CD8-positive, alpha-beta memory T cell (primary cell): ENCODE measurements at places on chromosomes 5 and 9. TPM values are rescaled to one million over a fixed set of nuclear protein-coding genes. Genes with fewer than 3 reads are reported as not detected.

The CFAP77 gene
- total RNA-seq: not detected

GRCh38 chr5:137737349-137738131 is 1.7 kb upstream of the KLHL3 start:
- no peaks in the 10 kb centered on the region for H3K27me3 ChIP-seq
- H3K36me3 ChIP-seq: no peaks in the 10 kb centered on the region
- peaks cover 50% of the 10 kb centered on the region for H3K4me1 ChIP-seq
- H3K27ac ChIP-seq: no peak overlapping the region
- H3K4me3 ChIP-seq: peak overlapping the region; percentile 43

DNA sequence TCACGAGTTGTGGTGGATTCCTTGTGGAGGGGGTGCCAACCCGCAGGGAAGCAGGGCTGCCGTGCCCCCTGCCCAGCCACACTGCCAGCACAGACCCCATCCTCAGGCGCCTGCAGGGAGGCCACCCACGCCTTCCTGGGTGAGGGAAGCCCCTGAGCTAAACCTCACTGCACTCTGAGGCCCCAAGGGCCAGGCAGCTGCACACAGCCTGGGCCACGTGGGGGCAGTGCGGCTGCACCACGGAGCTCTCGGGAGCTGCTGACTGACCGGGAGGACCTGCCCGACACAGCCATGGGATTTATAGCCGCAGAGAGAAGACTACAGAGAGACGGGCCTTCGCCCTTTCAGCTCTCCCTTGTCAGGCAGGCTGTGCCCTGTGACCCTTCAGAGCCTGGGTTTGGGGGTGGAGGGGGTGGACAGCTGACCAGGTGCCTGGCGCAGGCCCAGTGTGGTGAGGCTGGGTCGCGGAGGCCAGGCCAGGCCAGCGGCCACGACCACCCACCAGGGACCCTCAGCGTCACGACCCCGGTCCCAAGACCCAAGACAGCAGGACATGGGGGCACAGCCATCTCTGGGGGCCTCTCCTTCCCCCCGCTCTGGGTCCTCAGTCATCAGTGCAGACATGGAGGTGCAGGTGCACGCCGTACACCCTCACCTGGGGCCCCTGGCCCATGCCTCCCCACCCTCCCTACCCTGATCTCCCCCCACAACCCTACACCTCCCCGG is 4.3 kb upstream of the AHRR start:
- H3K36me3 ChIP-seq: peaks cover 14% of the 10 kb centered on the region
- H3K4me1 ChIP-seq: no peaks in the 10 kb centered on the region
- H3K4me3 ChIP-seq: no peak overlapping the region

The RNF224 gene
- total RNA-seq: not detected

- peak overlapping the region; percentile 25 for H3K27ac ChIP-seq
- H3K27me3 ChIP-seq: no peaks in the 10 kb centered on the region
- H3K4me3 ChIP-seq: no peak overlapping the region
- H3K36me3 ChIP-seq: no peaks in the 10 kb centered on the region
- DNase-seq: no peak
- H3K4me1 ChIP-seq: peaks cover 7% of the 10 kb centered on the region
These were observed 36.9 kb downstream of the ANKRD33B start for GRCh38 chr5:10600626-10601245.

- DNase-seq: no peak
- no peaks in the 10 kb centered on the region for H3K27me3 ChIP-seq
- no peaks in the 10 kb centered on the region for H3K4me1 ChIP-seq
These were observed 462.2 kb downstream of the DIRAS2 start for GRCh38 chr9:90180381-90180780.

- no peaks in the 10 kb centered on the region for H3K4me1 ChIP-seq
- no peak overlapping the region for H3K4me3 ChIP-seq
- peaks cover 26% of the 10 kb centered on the region for H3K36me3 ChIP-seq
- H3K27me3 ChIP-seq: no peaks in the 10 kb centered on the region
These were observed 122.9 kb downstream of the OXCT1 start for GRCh38 chr5:41747301-41747700.

GRCh38 chr5:135348918-135349317 is 50.1 kb downstream of the MACROH2A1 start:
- no peak for DNase-seq
- no peaks in the 10 kb centered on the region for H3K27me3 ChIP-seq
- no peak overlapping the region for H3K27ac ChIP-seq
- H3K4me3 ChIP-seq: no peak overlapping the region
- H3K36me3 ChIP-seq: peaks cover 32% of the 10 kb centered on the region

The NSUN2 gene
- total RNA-seq: 124 TPM

GRCh38 chr5:142179776-142180387 is 71.3 kb downstream of the NDFIP1 start:
- no peak for DNase-seq
- no peaks in the 10 kb centered on the region for H3K4me1 ChIP-seq
- no peaks in the 10 kb centered on the region for H3K36me3 ChIP-seq

The ACOT12 gene
- total RNA-seq: not detected

- H3K4me1 ChIP-seq: no peaks in the 10 kb centered on the region
- no peaks in the 10 kb centered on the region for H3K36me3 ChIP-seq
- no peak overlapping the region for H3K27ac ChIP-seq
- no peak overlapping the region for H3K4me3 ChIP-seq
- no peaks in the 10 kb centered on the region for H3K27me3 ChIP-seq
- no peak for DNase-seq
These were observed 6.5 kb downstream of the STKLD1 start for GRCh38 chr9:133382507-133383141.

- H3K27ac ChIP-seq: no peak overlapping the region
- no peaks in the 10 kb centered on the region for H3K4me1 ChIP-seq
- no peak for DNase-seq
- H3K36me3 ChIP-seq: no peaks in the 10 kb centered on the region
- no peaks in the 10 kb centered on the region for H3K27me3 ChIP-seq
These were observed 84.2 kb downstream of the ARL15 start for GRCh38 chr5:54226215-54226614.

GRCh38 chr5:14337593-14337992 is 194.5 kb downstream of the TRIO start:
- H3K4me1 ChIP-seq: no peaks in the 10 kb centered on the region
- H3K27me3 ChIP-seq: no peaks in the 10 kb centered on the region
- no peak overlapping the region for H3K27ac ChIP-seq
- no peak overlapping the region for H3K4me3 ChIP-seq
- H3K36me3 ChIP-seq: no peaks in the 10 kb centered on the region

The CCDC69 gene
- total RNA-seq: 47.9 TPM

- DNase-seq: no peak
- H3K4me1 ChIP-seq: no peaks in the 10 kb centered on the region
- H3K36me3 ChIP-seq: no peaks in the 10 kb centered on the region
These were observed 515.6 kb downstream of the CCDC171 start for GRCh38 chr9:16068476-16068875.

The RAB3C gene
- total RNA-seq: not detected

DNA sequence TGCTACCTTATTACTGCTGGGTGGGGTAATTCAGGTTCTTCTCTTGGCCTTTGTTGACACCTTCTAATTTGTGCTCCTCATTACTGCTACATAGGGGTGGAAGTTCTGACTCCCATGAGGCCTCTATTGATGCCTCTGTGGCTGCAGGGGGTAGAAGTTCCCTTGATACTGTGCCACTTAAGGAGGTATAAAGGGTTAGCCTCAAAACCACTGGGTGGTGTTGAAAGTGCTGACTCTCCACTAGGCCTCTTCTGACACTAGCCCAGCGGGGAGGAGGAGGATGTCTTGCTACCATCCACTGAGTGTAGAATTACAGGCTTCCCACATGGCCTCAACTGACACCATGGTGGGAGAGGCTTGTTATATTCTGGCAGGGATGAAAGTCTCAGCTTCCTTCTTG is 36.7 kb upstream of the CCDC112 start:
- no peaks in the 10 kb centered on the region for H3K27me3 ChIP-seq
- no peaks in the 10 kb centered on the region for H3K36me3 ChIP-seq
- H3K27ac ChIP-seq: no peak overlapping the region
- no peak for DNase-seq
- H3K4me1 ChIP-seq: no peaks in the 10 kb centered on the region

The SCGB3A1 gene
- 1.6 TPM for total RNA-seq

DNA sequence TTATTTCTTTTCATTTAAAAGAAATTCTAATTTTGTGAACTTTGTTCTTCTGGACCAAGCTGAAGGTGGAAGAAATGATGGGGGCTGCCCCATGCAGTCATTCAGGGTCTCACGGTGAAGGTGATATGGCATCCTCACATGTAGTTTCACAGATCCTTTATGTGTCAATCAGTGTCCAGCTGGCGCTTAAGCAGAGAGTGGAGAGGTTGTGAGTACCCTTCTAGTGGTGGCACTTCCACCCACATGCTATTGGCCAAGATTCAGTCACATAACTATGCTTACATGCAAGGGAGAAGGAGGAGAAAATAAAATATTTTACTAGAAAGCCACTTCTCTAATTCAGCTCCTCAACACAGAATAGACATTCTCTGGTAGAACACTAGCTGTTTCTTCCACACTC is 34.7 kb downstream of the PLPPR1 start:
- no peaks in the 10 kb centered on the region for H3K4me1 ChIP-seq
- no peaks in the 10 kb centered on the region for H3K27me3 ChIP-seq
- H3K4me3 ChIP-seq: no peak overlapping the region

- no peaks in the 10 kb centered on the region for H3K4me1 ChIP-seq
- no peak for DNase-seq
- no peaks in the 10 kb centered on the region for H3K36me3 ChIP-seq
- H3K4me3 ChIP-seq: no peak overlapping the region
- H3K27me3 ChIP-seq: no peaks in the 10 kb centered on the region
These were observed 212.4 kb upstream of the DMAC1 start for GRCh38 chr9:8011974-8012373.

DNA sequence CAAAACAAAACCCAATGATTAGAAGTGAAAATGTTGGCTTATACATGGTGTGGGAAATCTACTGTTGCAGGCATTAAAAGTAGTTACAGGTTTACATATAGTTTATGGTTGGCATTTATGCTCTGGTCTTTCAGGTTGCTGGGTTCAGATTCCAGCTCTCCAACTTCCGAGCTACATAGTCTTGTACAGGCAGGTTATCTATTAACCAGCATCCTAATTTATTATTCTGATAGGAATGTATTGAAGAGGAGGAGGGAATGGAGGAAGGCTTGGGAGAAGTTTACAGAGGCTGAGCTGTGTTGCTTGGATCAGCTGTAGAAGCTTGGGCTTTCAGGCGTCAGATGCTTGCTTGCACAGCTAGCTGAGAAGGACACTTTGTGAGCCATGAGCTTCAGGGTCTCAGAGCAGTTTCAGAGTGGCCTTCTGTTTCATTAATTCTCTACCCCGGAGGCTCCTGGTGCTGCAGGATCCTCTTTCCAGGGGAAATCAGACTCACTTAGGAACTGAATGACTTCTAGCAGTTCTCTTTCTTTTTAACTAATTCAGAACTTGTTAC is 11.7 kb upstream of the ERBIN start:
- H3K4me3 ChIP-seq: no peak overlapping the region
- H3K27me3 ChIP-seq: no peaks in the 10 kb centered on the region
- H3K4me1 ChIP-seq: no peaks in the 10 kb centered on the region
- no peak overlapping the region for H3K27ac ChIP-seq

DNA sequence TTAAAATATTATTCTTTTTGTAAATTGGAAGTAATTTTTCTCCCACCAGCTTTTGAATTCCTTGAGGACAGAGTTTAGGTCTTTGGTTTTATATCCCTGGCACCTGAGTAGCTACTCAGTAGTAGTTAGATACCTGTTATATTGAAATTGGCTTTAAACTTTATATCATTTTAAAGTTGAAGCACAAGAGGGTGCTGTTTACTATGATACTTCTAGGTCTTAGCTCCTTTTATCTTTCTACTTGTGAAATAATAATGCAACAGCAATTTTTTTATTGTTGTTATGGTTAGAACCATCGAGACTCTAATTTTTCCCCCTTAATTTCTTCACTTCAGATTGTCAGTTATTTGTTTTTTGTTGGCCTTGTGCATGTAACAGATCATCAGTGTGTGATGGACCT is 46.3 kb downstream of the AP3S1 start:
- no peak overlapping the region for H3K4me3 ChIP-seq
- DNase-seq: no peak
- no peaks in the 10 kb centered on the region for H3K27me3 ChIP-seq
- H3K36me3 ChIP-seq: no peaks in the 10 kb centered on the region
